ENCODE measurements at places on chromosomes 11 and 22. TPM values are rescaled to one million over a fixed set of nuclear protein-coding genes. Genes with fewer than 3 reads are reported as not detected.

- no peaks in the 10 kb centered on the region for H3K27me3 ChIP-seq
- DNase-seq, result no peak
- no peak overlapping the region for H3K4me3 ChIP-seq
- H3K36me3 ChIP-seq, result no peaks in the 10 kb centered on the region
- no peak overlapping the region for H3K27ac ChIP-seq
- H3K4me1 ChIP-seq, result no peaks in the 10 kb centered on the region
Measured at GRCh38 chr11:58652726-58653280, 30.3 kb downstream of the CNTF start.

GRCh38 chr22:45877036-45877380, 100.0 kb downstream of the WNT7B start:
- no peak overlapping the region for H3K4me3 ChIP-seq
- H3K27me3 ChIP-seq, result peaks cover 52% of the 10 kb centered on the region
- peak; percentile 30 for DNase-seq
- no peaks in the 10 kb centered on the region for H3K36me3 ChIP-seq
- no peak overlapping the region for H3K27ac ChIP-seq
- peaks cover 6% of the 10 kb centered on the region for H3K4me1 ChIP-seq

GRCh38 chr11:32643526-32643925, 59.9 kb downstream of the EIF3M start:
- H3K4me1 ChIP-seq, result no peaks in the 10 kb centered on the region
- no peak overlapping the region for H3K27ac ChIP-seq
- DNase-seq, result no peak
- no peak overlapping the region for H3K4me3 ChIP-seq
- H3K36me3 ChIP-seq, result no peaks in the 10 kb centered on the region
- no peaks in the 10 kb centered on the region for H3K27me3 ChIP-seq

GRCh38 chr11:94586546-94586945, 19.4 kb downstream of the PIWIL4 start:
- H3K4me1 ChIP-seq, result peaks cover 8% of the 10 kb centered on the region
- no peak for DNase-seq
- H3K36me3 ChIP-seq, result peaks cover 14% of the 10 kb centered on the region
- H3K4me3 ChIP-seq, result no peak overlapping the region
- H3K27ac ChIP-seq, result no peak overlapping the region

DNA sequence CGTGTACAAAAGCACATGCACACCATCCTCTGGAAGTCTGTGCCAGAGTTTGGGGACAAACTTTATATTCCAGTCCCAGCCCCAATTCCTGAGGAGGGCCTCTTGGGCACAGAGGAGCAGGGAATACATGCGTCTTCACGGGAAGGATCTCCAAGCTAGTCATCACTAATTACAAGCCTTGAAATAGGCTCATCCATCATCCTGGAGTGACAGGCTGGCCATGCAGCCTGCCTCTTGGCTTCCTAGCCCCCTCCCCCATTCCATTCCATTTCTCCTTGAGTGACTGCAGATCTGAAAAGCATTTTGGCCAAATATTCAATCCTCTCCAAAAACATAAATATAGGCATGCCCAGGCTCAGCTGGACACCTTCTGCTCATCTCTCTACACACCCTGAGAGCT, 24.8 kb downstream of the SERPING1 start:
- no peak overlapping the region for H3K27ac ChIP-seq
- no peaks in the 10 kb centered on the region for H3K4me1 ChIP-seq
- H3K27me3 ChIP-seq, result no peaks in the 10 kb centered on the region
- no peak for DNase-seq

- H3K4me1 ChIP-seq, result peaks cover 12% of the 10 kb centered on the region
- no peak overlapping the region for H3K27ac ChIP-seq
Measured at GRCh38 chr22:17806437-17806836, 32.2 kb upstream of the BID start.

DNA sequence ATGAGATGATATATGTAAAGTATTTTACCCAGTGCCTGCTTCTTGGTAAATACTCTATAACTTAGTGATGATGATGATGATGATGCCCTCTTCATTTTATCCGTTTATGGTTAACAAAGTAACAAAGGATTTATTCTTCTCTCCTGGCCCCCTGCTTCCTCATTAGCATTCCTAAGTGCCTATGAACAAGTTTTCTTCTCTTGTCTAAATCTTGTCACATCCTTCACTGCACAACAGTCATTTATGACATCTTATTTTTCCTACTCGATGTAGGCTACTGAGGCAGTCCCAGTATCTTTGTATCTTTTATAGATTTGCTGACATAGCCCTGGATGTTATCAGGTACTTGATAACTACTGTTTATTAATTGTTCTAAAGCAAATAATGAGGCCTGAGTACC, 754.4 kb upstream of the ARHGAP42 start:
- H3K4me1 ChIP-seq, result no peaks in the 10 kb centered on the region
- H3K27me3 ChIP-seq, result no peaks in the 10 kb centered on the region
- no peak overlapping the region for H3K4me3 ChIP-seq
- no peaks in the 10 kb centered on the region for H3K36me3 ChIP-seq

- H3K27me3 ChIP-seq, result no peaks in the 10 kb centered on the region
- no peaks in the 10 kb centered on the region for H3K4me1 ChIP-seq
- no peak for DNase-seq
- H3K27ac ChIP-seq, result no peak overlapping the region
- no peaks in the 10 kb centered on the region for H3K36me3 ChIP-seq
- no peak overlapping the region for H3K4me3 ChIP-seq
Measured at GRCh38 chr11:35794850-35795249, 132.3 kb downstream of the TRIM44 start.

DNA sequence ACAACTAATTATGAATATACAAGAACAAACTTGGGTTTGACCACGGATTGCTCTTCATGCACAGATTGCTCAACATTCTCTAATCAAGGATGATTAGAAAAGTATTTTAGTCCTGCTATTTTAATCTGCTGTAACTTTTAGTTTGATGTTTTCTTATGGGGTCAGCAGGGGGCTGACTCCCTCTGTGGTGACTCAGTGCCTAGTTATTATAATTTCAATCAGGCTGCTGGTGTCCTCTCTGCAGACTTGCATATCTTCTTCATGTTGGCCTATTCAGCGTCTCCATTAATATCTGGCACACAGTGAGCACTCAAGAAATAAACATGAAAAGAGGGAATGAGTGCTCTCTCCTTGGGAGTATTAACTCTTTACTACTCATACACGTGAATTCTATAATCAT, 223.8 kb upstream of the DDI1 start:
- no peak overlapping the region for H3K27ac ChIP-seq
- no peak for DNase-seq
- H3K4me1 ChIP-seq, result no peaks in the 10 kb centered on the region
- H3K27me3 ChIP-seq, result no peaks in the 10 kb centered on the region
- H3K4me3 ChIP-seq, result no peak overlapping the region

DNA sequence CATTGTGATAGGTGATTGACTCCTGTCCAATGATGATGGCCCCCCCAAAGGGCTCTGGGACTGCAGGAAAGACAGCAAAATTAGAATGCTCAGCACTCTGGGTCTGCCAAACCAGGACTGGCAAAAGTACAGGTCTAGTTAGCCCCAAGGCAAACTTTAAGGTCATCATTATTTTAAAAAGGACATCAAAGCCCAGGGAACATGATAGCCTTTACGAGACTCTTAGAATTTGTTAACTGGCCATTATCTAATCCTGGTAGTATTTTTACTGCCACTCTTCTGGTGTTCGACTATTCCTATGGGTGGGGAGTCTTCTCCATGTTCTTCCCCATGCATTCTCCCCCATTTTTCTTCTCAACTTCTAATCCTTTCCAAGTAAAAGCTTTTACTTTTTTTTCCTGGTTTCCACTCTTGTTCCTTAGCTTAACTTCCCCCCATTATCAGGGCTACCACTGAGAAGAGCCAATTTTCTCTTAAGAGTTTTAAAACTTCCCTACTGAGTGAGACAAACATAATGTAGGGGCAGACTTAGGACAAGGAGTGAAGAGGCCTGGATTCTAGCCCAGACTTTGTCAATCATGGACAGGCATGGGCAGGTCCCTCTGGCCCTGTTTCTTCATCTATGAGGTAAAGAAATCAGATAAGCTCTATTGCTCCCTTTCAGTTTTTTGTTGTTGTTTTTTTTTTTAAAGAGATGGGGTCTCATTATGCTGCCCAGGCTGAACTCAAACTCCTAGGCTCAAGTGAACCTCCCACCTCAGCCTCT, 7.1 kb downstream of the DDB1 start:
- H3K27me3 ChIP-seq, result no peaks in the 10 kb centered on the region
- peaks cover 93% of the 10 kb centered on the region for H3K36me3 ChIP-seq
- H3K4me1 ChIP-seq, result peaks cover 3% of the 10 kb centered on the region
- no peak for DNase-seq
- no peak overlapping the region for H3K27ac ChIP-seq

GRCh38 chr11:101848262-101848661, 66.5 kb upstream of the CEP126 start:
- H3K4me3 ChIP-seq, result no peak overlapping the region
- H3K27ac ChIP-seq, result no peak overlapping the region
- H3K27me3 ChIP-seq, result no peaks in the 10 kb centered on the region
- no peak for DNase-seq
- H3K36me3 ChIP-seq, result no peaks in the 10 kb centered on the region

DNA sequence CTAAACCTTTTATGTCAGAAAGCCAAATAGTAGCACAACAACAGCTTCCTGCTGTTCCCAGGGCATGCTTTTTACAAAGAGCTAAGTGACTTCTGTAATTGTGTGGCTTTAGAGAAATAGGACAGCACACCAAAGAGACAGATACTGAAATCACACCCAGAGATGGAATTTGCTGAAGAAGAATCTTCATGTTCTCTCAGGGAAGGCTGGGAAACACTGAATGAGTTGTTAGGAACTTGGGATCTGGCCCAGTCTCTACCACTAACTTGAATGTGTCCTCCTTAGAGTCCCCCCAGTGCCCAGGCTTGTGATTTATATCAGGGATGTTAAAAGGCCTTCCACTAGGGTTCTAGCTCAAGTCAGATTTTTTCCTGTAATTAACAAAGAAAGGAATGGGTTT, 175.2 kb downstream of the DBX1 start:
- H3K27me3 ChIP-seq, result no peaks in the 10 kb centered on the region
- no peak for DNase-seq
- no peak overlapping the region for H3K27ac ChIP-seq
- peaks cover 23% of the 10 kb centered on the region for H3K4me1 ChIP-seq
- no peak overlapping the region for H3K4me3 ChIP-seq

GRCh38 chr22:24541681-24542515, 13.0 kb downstream of the GUCD1 start:
- no peak for DNase-seq
- H3K27ac ChIP-seq, result peak overlapping the region; percentile 46
- no peak overlapping the region for H3K4me3 ChIP-seq
- H3K4me1 ChIP-seq, result peaks cover 32% of the 10 kb centered on the region

- H3K36me3 ChIP-seq, result no peaks in the 10 kb centered on the region
- H3K27me3 ChIP-seq, result peaks cover 63% of the 10 kb centered on the region
- H3K4me1 ChIP-seq, result peaks cover 7% of the 10 kb centered on the region
- H3K4me3 ChIP-seq, result no peak overlapping the region
- no peak overlapping the region for H3K27ac ChIP-seq
- no peak for DNase-seq
Measured at GRCh38 chr22:39560127-39560526, 10.4 kb upstream of the CACNA1I start.

GRCh38 chr11:116888884-116889549, 51.6 kb upstream of the APOA1 start:
- peaks cover 19% of the 10 kb centered on the region for H3K36me3 ChIP-seq
- no peaks in the 10 kb centered on the region for H3K27me3 ChIP-seq
- H3K4me1 ChIP-seq, result peaks cover 11% of the 10 kb centered on the region
- H3K4me3 ChIP-seq, result no peak overlapping the region
- no peak overlapping the region for H3K27ac ChIP-seq

GRCh38 chr22:42154293-42155052, 23.9 kb upstream of the CYP2D6 start:
- peaks cover 33% of the 10 kb centered on the region for H3K36me3 ChIP-seq
- no peaks in the 10 kb centered on the region for H3K27me3 ChIP-seq
- DNase-seq, result no peak

DNA sequence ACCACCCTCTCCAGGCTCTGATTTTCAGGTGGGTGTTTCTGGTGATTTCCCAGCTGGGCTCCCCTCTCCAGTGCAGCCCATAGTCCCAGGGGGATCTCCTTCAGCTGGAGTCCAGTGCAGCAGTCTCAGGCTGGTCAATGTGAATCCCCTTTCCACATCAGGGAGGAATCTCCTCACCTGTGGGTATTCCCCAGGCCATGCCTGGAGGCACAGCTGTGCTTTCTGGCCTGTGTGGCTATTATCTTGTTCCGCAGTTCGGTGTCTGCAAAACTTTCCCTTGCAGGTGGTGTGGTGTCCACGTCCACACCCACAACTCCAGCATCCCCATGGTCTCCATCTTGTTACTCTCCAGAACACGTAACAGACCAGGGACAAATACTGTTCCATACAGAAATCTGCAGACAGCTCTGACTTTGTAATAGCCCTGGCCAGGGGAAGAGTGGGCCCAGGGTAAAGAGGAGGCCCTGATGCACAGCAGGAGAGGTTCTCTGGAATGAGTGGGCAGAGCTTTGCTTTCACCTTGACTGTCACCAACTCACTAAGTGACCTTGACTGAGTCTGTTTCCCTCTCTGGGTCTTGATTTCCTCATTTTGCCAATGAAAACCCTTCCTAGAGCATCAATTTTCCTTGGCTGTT, 183.2 kb downstream of the CSNK2A3 start:
- H3K36me3 ChIP-seq, result no peaks in the 10 kb centered on the region
- no peak overlapping the region for H3K27ac ChIP-seq
- H3K27me3 ChIP-seq, result no peaks in the 10 kb centered on the region
- H3K4me3 ChIP-seq, result no peak overlapping the region
- no peak for DNase-seq
- H3K4me1 ChIP-seq, result no peaks in the 10 kb centered on the region

- H3K27ac ChIP-seq, result peak overlapping the region; percentile 97
- no peaks in the 10 kb centered on the region for H3K27me3 ChIP-seq
- no peaks in the 10 kb centered on the region for H3K36me3 ChIP-seq
- H3K4me1 ChIP-seq, result peaks cover 42% of the 10 kb centered on the region
- no peak overlapping the region for H3K4me3 ChIP-seq
- DNase-seq, result peak; percentile 70
Measured at GRCh38 chr11:78420255-78420764, 2.7 kb upstream of the GAB2 start.

- DNase-seq, result no peak
- peaks cover 7% of the 10 kb centered on the region for H3K36me3 ChIP-seq
- H3K4me1 ChIP-seq, result peaks cover 13% of the 10 kb centered on the region
- no peak overlapping the region for H3K4me3 ChIP-seq
- H3K27me3 ChIP-seq, result no peaks in the 10 kb centered on the region
Measured at GRCh38 chr22:47174671-47175112, 412.2 kb downstream of the TBC1D22A start.

DNA sequence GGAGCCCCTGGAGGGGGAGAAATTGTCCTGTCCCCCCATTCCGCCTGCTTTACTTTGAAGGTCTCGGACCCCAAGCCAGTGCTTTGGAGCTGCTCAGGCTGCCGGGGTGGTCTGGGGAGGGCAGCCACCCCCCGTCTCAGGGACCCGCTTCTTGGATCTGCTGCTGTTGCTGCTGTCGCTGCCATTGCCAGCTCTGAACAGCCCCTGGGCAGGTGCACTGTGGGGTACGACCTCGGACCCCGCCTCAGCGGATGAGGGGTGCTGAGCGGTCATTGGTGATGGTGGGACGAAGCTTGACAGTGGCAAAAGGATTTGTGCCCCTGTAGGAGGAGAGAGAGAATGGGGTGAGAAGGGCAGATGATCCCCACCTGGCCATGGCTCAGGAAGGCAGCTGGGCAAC, 1.1 kb upstream of the SLC16A8 start:
- no peak overlapping the region for H3K4me3 ChIP-seq
- peak; percentile 20 for DNase-seq
- H3K27ac ChIP-seq, result no peak overlapping the region
- peaks cover 22% of the 10 kb centered on the region for H3K4me1 ChIP-seq
- H3K27me3 ChIP-seq, result peaks cover 41% of the 10 kb centered on the region

ACP2 gene
- total RNA-seq, result 33.0 TPM

EP300 gene
- total RNA-seq, result 73.7 TPM

TSPAN18 gene
- total RNA-seq, result 38.4 TPM

INPP5J gene
- total RNA-seq, result 4.6 TPM

SCGB1A1 gene
- total RNA-seq, result 3,364 TPM

RIMBP3C gene
- total RNA-seq, result 0.47 TPM

CD248 gene
- total RNA-seq, result 28.7 TPM

OR10A2 gene
- total RNA-seq, result not detected

SMTNL1 gene
- total RNA-seq, result not detected

GUCY1A2 gene
- 23.5 TPM for total RNA-seq
